ENCODE measurements at places on chromosomes 13 and 19. TPM values are rescaled to one million over a fixed set of nuclear protein-coding genes. Genes with fewer than 3 reads are reported as not detected.

SPACA4 gene
- not detected for polyA plus RNA-seq

MCF2L gene
- polyA plus RNA-seq, result 1.1 TPM

PCDH17 gene
- 0.21 TPM for polyA plus RNA-seq

DNA sequence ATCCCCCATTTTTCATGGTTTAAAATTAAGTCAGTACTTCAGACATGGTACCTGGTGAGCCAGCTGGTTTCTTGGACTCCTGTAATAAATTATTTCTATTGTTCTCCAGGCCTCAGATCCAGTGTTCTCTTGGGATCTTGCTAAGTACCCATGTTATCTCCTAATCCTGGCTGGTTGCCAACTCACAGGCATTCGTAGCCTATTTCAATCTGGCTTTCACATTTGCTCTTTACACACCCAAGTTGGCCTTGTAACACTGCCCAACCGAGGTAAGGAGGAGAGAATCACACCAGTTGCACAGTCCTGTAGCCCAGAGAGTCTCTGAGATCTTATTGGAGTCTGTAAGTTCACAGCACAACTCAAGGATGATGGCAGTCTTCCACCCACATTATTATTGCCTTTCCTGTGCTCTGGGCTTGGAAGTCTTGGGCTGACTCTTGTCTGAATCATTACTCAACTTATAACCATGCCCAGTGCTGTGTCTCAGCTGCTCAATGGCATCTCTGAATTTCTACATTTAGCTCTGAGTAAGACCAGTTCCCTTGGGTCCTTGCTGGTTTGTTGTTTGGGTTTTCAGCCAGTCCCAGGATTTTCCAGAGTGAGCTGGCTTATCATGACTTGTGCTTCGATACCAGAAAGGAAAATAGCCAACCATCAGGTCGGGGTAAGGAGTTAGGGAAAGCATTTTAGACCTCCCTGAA lies 76.6 kb upstream of the KLF12 start:
- no peaks in the 10 kb centered on the region for H3K36me3 ChIP-seq
- H3K4me1 ChIP-seq, result peaks cover 16% of the 10 kb centered on the region
- H3K4me3 ChIP-seq, result peak overlapping the region; percentile 2
- no peaks in the 10 kb centered on the region for H3K27me3 ChIP-seq
- peak; percentile 25 for DNase-seq
- peak overlapping the region; percentile 89 for H3K27ac ChIP-seq

DNA sequence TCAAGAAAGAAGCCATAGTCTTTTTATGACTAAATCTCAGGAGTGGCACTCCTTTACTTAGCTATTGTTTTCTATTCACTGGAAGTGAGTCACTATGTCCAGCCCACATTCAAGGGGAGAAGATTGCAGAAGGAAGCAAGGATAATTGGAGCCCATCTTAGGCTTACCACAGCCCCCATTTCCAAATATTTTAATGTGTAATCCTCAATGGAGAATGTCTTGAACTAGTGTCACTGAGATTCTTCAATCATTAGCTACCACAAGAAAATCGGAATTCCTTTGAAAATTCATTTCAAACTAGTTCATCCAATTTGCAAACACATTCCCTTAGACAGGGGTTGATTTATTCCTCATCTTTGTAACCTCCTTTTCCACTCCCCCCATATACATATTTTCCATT lies 84.7 kb downstream of the DLEU7 start:
- H3K27ac ChIP-seq, result no peak overlapping the region
- no peaks in the 10 kb centered on the region for H3K4me1 ChIP-seq
- DNase-seq, result no peak
- H3K36me3 ChIP-seq, result no peaks in the 10 kb centered on the region
- no peak overlapping the region for H3K4me3 ChIP-seq

DNA sequence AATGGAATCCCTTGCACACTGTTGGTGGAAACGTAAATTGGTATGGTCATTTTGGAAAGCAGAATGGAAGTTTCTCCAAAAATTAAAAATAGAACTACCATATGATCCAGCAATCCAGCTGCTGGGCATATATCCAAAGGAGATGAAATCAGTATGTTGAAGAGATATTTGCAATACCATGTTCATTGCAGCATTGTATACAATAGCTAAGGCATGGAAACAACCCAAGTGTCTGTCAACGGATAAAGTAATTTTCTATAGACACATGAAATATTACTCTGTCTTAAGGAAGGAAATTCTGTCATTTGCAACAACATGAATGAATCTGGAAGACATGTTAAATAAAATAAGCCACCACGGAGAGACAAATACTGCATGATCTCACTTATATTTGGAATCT lies 124.7 kb downstream of the GPC5 start:
- no peak for DNase-seq
- no peaks in the 10 kb centered on the region for H3K36me3 ChIP-seq
- H3K27me3 ChIP-seq, result no peaks in the 10 kb centered on the region
- no peaks in the 10 kb centered on the region for H3K4me1 ChIP-seq
- no peak overlapping the region for H3K27ac ChIP-seq
- H3K4me3 ChIP-seq, result no peak overlapping the region

- H3K4me1 ChIP-seq, result no peaks in the 10 kb centered on the region
- no peak overlapping the region for H3K4me3 ChIP-seq
- DNase-seq, result no peak
These were observed 63.6 kb downstream of the B3GLCT start for GRCh38 chr13:31263346-31263745.

- peak; percentile 84 for DNase-seq
- H3K27me3 ChIP-seq, result peaks cover 93% of the 10 kb centered on the region
- H3K36me3 ChIP-seq, result no peaks in the 10 kb centered on the region
- H3K4me3 ChIP-seq, result peak overlapping the region; percentile 21
- H3K27ac ChIP-seq, result no peak overlapping the region
These were observed 4.8 kb downstream of the SLC17A7 start for GRCh38 chr19:49436381-49437017.

GRCh38 chr13:20043207-20043925 lies 84.8 kb downstream of the ZMYM2 start:
- H3K36me3 ChIP-seq, result peaks cover 54% of the 10 kb centered on the region
- H3K27me3 ChIP-seq, result no peaks in the 10 kb centered on the region
- H3K27ac ChIP-seq, result no peak overlapping the region
- DNase-seq, result no peak
- H3K4me3 ChIP-seq, result no peak overlapping the region
- H3K4me1 ChIP-seq, result no peaks in the 10 kb centered on the region

GRCh38 chr19:4541114-4541805 lies 1.4 kb upstream of the LRG1 start:
- peaks cover 6% of the 10 kb centered on the region for H3K4me1 ChIP-seq
- H3K36me3 ChIP-seq, result no peaks in the 10 kb centered on the region
- H3K27me3 ChIP-seq, result no peaks in the 10 kb centered on the region
- no peak overlapping the region for H3K27ac ChIP-seq
- H3K4me3 ChIP-seq, result no peak overlapping the region

DNA sequence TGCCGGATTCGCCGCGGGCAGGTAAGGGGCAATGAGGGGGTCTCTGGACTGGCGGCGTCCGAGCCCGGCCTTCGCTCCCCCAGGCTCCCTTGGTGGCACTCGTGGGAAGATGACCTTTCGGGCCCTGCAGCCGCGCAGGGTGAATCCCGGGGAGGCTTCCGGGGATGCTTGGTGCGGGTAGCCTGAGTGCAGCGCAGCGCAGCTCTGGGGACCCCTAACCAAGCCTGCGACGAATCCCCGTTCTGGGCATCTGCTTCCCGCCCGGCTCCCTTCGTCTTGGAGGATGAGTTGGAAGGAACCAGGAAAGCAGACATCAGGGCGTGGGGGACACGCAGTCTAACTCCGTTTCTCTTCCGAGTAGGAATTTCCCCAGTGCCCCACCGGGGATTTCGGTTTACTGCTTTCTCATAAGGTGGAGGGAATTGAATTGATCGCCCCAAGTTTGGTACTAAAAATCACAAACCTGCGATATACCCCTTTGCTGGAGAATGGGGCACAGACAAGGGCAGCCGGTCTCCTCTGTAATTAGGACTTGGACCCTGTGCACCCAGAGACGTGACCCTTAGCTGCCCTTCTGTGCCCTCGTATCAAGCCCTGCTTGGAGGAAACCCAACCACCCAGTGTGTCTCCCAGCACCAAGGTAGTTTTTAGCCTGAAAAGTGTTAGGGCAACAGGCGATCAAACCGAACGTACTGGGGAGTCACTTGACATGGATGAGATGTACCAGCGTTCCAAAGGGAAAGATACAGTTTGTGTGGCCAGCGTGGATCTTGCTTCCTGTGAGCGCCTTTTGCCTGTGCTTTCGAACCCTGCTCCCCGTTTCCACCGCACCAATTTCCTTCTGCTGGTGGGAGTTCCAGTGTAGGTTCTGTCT lies 1.0 kb downstream of the GPC5 start:
- peaks cover 20% of the 10 kb centered on the region for H3K27me3 ChIP-seq
- DNase-seq, result peak; percentile 10
- no peaks in the 10 kb centered on the region for H3K36me3 ChIP-seq
- peak overlapping the region; percentile 54 for H3K4me3 ChIP-seq

- no peak for DNase-seq
- H3K27ac ChIP-seq, result no peak overlapping the region
- no peaks in the 10 kb centered on the region for H3K27me3 ChIP-seq
- no peaks in the 10 kb centered on the region for H3K36me3 ChIP-seq
- no peaks in the 10 kb centered on the region for H3K4me1 ChIP-seq
These were observed 104.6 kb downstream of the TEX26 start for GRCh38 chr13:31036731-31037695.

- no peaks in the 10 kb centered on the region for H3K4me1 ChIP-seq
- DNase-seq, result no peak
- no peak overlapping the region for H3K27ac ChIP-seq
- H3K4me3 ChIP-seq, result no peak overlapping the region
These were observed 405.6 kb upstream of the PCDH9 start for GRCh38 chr13:67635754-67636153.

DNA sequence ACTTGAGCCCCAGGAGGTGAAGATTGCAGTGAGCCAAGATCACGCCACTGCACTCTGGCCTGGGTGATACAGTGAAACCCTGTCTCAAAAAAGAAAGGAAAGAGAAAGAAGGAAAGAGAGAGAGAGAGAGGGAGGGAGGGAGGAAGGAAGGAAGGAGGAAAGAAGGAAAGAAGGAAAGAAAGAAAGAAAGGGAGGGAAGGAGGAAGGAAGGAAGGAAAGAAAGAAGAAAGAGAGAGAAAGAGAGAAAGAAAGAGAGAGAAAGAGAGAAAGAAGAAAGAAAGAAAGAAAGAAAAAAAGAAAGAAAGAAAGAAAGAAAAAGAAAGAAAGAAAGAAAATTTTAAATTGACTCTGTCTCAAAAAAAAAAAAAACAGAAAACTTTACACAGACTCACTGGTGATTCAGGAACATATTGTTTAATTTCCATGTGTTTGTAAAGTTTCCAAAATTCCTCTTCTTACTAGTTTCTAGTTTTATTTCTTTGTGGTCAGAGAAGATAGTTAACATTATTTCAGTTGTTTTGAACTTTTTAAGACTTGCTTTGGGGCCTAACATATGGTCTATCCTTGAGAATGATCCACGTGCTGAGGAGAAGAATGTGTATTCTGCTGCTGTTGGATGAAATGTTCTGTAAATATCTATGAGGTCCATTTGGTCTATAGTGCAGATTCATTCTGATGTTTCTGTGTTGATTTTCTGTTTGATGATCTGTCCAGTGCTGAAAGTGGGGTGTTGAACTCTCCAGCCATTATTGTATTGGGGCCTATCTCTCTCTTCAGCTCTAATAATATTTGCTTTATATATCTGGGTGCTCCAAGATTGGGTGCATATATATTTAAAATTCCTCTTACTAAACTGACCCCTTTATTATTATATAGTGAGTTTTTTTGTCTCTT lies 204.4 kb upstream of the SERP2 start:
- no peaks in the 10 kb centered on the region for H3K4me1 ChIP-seq
- no peaks in the 10 kb centered on the region for H3K36me3 ChIP-seq
- DNase-seq, result no peak
- H3K27me3 ChIP-seq, result no peaks in the 10 kb centered on the region

DNA sequence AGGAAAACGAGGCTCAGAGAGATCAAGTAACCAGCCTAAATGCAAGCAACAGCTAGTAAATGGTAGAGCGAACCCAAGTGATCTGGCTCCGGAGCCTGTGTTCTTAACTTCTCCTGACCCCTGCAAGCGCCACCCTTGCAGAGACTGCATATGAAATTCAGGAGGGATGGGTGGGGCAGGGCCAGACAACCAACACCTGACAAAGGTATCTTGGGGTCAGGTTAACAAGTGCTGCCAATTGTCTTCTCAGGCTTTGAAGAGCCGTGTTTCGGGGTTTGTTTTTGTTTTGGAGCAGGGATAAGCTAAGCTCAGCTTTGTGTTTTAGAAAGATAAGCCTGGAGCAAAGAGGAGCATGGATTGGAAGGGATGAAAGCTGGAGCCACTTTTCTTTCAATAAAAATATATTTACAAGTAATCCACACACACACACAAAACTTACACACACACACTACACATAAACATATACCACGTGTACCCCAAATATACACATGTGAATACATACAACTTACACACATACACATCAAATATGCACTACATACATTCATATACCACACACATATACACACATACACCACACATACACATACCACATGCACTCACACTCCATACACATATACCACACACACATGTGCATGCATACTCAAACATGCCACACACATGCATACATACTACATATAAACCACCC lies 722.0 kb downstream of the DIAPH3 start:
- H3K27me3 ChIP-seq, result no peaks in the 10 kb centered on the region
- H3K27ac ChIP-seq, result peak overlapping the region; percentile 100
- no peak overlapping the region for H3K4me3 ChIP-seq
- H3K36me3 ChIP-seq, result no peaks in the 10 kb centered on the region
- peaks cover 21% of the 10 kb centered on the region for H3K4me1 ChIP-seq
- no peak for DNase-seq

DNA sequence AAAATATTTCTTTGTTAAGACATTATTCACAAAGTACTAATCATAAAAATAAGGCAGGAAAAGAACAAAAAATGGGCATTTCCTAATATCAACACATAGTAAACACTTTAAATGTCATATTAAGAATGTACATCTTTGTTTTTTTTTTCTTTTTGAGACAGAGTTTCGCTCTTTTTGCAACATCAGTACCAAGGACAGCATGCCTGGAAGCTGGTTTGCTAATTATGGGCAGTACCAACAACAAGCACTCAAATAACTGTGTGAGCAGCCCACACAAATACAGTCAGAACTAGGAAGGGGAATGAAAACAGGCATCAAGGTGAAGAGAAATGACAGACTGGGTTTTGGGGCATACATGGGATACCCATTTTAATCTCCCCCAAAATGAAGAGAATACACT lies 788.0 kb upstream of the SLITRK1 start:
- no peaks in the 10 kb centered on the region for H3K4me1 ChIP-seq
- no peak for DNase-seq
- no peaks in the 10 kb centered on the region for H3K36me3 ChIP-seq
- H3K4me3 ChIP-seq, result no peak overlapping the region
- no peak overlapping the region for H3K27ac ChIP-seq

- H3K4me3 ChIP-seq, result peak overlapping the region; percentile 97
- H3K27ac ChIP-seq, result peak overlapping the region; percentile 96
- DNase-seq, result peak; percentile 95
- peaks cover 26% of the 10 kb centered on the region for H3K36me3 ChIP-seq
These were observed 1.3 kb downstream of the IRF3 start for GRCh38 chr19:49664171-49665035.

GRCh38 chr19:32404933-32405430 lies 588 bp upstream of the DPY19L3 start:
- peaks cover 14% of the 10 kb centered on the region for H3K4me1 ChIP-seq
- peak overlapping the region; percentile 93 for H3K27ac ChIP-seq
- peak overlapping the region; percentile 90 for H3K4me3 ChIP-seq
- H3K27me3 ChIP-seq, result no peaks in the 10 kb centered on the region
